Iris pigment epithelial cell (primary cell): ENCODE measurements at places on chromosomes 2 and 18.

- DNase-seq, result peak; percentile 27
Measured at GRCh38 chr2:223442847-223443246, 159.3 kb downstream of the SCG2 start.

DNA sequence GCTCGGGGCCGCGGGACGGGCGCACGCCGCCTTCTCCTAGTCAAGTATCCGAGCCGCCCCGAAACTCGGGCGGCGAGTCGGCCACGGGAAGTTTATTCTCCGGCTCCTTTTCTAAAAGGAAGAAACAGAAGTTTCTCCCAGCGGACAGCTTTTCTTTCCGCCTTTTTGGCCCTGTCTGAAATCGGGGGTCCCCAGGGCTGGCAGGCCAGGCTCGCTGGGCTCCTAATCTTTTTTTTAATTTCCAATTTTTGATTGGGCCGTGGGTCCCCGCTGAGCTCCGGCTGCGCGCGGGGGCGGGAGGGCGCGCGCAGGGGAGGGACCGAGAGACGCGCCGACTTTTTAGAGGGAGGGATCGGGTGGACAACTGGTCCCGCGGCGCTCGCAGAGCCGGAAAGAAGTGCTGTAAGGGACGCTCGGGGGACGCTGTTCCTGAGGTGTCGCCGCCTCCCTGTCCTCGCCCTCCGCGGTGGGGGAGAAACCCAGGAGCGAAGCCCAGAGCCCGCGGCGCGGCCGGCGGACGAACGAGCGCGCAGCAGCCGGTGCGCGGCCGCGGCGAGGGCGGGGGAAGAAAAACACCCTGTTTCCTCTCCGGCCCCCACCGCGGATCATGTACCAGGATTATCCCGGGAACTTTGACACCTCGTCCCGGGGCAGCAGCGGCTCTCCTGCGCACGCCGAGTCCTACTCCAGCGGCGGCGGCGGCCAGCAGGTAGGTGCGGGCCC is 617 bp downstream of the FOSL2 start:
- peak; percentile 78 for DNase-seq

- DNase-seq, result peak; percentile 43
Measured at GRCh38 chr2:7097353-7097895, 180.2 kb downstream of the RNF144A start.

DNA sequence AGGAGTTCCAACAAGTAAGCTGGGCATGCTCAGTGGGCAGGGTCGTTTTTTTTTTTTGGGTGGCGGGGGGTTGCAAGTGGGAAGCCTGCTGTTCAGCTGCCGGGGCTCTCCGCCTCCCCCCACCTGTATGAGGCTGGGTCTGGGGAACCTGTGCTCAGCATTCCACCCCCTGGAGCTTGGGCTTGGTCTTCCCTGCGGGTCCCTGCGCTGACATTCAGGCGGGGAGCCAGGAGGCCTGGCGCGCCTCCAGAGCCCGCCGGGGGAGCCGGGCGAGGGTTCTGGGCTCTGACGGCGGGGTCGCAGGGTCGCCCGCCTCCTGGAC is 822 bp upstream of the GPD2 start:
- DNase-seq, result no peak

GRCh38 chr2:210162466-210163124 is 8.6 kb downstream of the KANSL1L start:
- no peak for DNase-seq

GRCh38 chr2:225437319-225437718 is 37.8 kb downstream of the NYAP2 start:
- no peak for DNase-seq
